ENCODE measurements at places on chromosomes 11 and 22.

DNA sequence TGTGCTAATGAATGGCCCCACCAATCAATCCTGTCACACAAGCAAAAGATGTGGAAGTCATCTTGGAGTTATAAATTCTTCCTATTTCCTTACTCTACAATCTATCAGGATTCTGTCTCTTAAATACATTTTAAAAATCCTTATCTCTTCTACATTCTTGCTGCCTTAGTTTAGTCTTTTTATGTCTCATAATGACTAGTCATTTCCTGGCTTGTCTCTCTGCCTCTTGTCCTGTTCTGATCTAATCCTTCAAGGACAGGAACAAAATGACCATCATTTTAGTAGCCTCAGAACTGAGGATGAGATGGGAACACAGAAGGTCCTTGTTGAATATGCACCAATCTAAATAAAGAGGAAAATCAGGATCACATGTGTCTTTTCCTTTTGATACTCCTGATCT, 56.6 kb upstream of the LIN7C start:
- no peak for DNase-seq

DNA sequence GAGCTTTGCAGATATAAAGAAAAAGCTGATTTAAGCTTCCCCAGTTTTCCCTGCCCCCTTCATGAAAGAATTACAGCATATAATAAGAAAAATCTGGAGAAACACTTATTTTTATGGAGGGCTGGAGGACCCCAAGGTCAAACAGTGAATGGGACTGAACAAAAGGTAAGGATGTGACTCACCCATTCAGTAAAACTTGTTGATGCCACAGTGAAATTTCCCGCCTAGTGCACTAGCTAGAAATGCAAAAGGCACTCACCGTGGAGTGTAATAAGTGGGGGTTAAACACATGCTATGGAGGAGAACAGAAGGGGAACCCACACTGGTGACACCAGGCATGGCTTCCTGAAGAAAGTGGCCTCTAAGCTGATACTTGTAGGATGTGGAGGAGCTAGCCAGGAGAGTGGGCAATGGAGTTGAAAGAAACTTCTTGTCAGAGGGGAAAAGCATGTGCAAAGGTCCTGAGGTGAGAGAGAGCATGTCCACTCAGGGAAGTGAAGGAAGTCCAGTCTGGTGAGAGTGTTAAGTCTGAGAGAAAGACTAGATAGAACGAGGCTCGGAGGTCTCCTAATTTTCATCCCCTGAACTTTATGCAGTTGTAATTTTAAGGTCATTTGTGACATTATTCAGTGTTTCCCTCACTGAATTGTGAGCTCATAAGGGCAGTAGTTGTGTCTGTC, 77.1 kb downstream of the MIAT start:
- DNase-seq, result no peak

GRCh38 chr11:44886790-44887140, 63.9 kb downstream of the TP53I11 start:
- DNase-seq, result no peak

DNA sequence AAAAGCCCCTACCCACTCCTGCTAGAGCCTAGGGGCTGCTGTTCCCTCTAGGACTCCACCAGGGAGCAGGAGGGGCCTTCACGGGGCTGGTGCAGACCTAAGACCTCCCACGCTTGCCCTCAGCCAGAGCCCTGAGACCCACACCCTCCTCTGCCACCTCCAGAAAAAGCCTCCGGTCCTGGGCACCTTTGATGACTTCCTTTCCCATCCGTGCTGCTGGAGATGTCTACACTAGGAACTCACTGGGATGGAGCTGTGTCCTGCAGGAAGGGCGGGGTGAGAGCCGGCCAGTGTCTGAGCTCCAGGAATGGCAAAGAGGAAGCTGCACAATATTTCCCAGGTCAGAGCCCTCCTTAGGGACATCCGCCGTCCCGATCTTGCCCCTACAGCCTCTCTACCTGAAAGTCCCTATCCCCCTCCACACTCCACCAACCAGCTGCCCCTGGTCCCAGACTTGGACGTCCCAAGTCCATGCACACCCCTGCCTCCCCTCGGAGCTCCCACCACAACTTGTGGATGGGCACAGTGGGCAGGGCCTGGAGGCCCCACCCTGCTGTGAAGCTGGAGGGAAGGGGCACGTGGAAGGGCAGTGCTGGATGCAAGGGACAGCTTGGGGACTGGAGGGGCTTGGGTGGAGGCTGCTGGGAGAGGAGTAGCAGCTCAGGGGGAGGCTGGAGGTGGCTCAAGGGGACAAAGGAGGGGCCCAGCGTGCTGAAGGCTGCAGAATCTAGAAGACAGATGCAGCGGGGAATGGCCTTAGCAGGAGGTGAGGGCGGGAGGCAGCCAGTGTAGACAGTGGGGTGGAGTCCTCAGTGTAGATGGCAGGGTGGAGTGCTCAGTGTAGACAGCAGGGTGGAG, 13.5 kb upstream of the LRP5 start:
- DNase-seq, result no peak

DNA sequence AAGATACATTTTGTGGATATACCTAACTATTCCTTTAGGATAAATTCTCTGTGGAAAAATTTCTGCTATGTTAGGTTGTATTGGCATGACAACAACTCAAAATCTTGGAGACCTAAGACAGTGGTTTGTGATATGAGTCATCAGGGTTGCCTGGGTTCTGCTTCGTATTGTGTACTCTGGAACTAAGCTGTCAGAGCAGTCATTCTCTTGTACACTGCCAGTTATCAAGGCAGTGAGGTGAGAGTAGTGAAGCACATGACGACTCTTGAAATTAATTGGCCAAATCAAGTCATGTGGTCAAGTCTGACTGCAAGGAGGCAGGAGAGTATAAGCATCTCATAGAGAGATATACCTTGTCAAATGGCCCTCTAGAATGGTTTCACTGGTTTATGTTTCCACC, 104.4 kb downstream of the FANCF start:
- DNase-seq, result no peak

DNA sequence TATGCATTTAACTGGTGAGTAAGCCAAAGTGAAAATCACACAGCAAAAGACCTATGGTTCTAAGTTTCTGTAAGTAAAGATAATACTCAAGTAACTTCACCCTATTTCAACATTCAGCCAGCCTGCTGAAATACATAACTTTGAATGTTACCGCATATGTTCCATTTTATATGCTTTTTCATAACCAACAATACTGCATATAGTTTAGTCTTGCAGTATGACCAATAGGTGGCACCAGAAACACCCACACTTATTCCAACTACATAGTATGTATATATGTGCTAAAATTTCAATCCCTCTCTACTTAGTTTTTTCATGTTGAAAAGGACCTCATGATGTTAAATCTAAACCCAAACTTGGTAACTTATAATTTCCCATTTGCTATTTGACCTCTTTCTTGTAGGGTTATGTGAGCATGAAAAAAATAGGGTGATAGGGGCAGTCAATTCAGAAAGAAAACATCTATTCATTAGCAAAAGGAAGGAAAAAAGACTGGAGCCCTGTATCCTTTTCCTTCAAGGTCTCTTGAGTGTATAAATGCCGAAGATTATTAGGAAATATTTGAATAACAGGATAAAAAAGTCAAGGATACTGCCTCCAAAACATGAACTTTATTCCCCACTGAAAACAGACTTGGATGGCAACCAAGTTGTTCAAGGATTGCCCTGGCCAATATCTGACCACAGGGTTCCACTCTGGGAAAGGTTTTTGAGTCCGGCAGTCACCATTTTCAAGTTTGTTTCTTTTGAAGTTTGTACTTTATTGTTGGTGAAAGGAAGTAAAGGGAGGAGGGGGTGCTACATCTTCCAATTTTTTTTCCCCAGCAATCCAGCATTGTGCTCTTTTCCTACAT, 23.8 kb upstream of the FZD4 start:
- no peak for DNase-seq

DNA sequence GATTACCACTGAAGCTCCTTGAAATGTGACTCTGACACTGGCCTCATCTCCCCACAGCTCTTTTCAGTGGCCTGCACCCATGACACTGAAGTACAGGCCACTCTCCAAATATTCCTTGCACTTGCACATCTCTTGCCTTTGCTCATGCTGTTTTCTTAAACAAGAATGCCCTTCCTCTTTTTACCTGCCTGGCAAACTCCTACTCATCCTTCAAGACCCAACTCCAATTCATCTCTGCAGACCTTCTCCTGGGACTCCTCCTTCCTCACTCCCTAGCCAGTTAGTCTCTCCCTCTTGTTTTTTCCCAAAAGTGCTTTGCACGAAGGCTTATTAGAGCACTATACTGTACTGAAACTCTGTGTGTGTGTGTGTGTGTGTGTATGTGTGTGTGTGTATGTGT, 2.6 kb downstream of the KCNE3 start:
- no peak for DNase-seq

DNA sequence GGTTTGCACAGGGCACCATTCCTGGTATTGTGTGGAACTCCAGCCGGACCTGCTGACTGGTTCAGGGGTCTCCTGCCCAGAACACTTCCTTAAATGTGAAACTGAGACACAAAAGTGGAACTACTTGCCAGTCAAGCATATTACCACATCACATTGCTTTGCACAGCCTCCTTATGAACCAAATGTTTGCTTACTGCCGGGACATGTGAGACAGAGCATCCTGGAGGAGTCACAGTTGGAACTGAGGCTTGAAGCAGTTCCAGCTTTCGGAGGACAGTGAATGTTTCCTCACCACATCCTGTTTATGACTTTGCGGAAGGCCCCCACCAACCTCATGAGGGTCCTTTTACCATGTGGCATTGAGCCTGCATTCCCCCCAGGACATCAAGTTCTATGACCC, 105.8 kb upstream of the ARHGAP42 start:
- no peak for DNase-seq

- DNase-seq, result no peak
Observed at GRCh38 chr22:48579043-48579927, 1248.4 kb downstream of the BRD1 start.

DNA sequence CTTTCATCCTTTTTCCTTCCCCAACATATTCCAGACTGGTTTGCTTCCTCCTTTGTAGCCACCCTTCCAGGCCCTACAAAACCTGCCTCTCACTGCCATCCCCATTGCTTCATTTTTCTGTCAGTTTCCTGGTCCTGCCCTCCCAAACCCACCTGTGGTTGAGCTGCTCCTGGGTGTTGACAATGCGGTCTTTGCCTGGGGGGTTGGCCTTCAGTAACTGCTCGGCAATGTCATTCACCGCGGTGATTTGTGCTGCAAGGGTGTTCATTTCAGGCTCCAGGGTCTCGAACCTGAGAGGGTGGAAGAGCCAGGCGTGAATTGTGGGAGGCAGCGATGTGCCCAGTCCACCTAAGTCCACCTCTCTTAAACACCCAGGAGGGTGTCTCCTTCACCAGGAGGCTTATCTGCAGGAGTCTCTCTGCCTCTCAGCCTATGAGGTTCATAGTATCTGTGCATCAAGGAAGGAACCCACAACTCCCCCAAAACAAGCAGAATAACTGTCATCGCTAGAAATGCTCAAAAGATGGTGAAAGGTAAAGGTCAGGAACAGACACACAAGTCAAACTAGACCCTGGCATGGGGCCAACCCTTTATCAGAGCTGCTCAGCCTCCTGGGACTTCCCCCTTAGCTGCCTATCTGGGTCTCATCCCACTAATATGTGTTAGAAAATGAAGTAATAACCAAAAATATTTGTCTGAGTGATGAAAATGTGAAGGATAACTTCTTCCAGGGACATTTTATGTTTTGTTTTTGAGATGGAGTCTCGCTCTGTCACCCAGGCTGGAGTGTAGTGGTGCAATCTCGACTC, 23.9 kb upstream of the RBM4B start:
- no peak for DNase-seq

GRCh38 chr11:6576471-6577373, 26.7 kb downstream of the RRP8 start:
- no peak for DNase-seq

DNA sequence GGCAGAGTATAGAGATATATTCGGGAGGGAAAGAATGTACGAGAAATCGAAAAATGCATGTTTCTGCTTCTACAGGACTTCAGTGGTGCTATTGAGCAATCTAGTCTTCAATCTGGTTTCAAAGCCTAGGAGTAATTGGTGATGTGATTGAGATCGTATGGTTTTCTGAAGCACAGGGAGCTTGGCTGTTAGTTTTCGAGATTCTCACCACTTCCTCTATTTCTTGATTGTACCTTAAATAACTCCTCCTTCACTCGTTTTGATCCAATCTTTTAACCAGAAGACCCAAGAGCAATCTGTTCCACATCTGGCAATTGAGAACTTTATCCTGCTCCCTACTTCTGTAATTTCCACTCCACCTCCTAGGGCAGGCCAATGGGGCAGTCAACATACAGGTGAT, 518 bp downstream of the CCDC179 start:
- DNase-seq, result no peak

DNA sequence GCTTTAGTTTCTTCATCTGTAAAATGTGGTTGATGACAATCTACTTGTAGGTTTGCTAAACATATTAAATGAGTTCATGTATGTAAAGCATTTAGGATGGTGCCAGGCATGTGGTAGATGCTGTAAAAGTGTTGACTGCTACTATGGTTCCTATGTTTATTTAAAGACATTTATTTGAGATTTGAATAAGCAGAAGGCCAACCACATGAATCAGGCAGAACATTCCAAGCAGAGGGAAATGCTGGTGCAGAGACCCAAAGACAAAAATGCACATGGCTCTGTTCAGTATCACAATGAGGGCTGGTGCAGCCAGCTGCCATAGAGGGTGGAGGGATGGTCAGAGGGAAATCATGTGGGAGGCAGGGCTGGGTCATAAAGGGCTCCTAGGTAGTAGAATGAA, 156.2 kb upstream of the PDGFD start:
- DNase-seq, result no peak

- DNase-seq, result no peak
Observed at GRCh38 chr11:121461843-121462242, 9.1 kb upstream of the SORL1-AS1 start.

GRCh38 chr22:44894782-44895181, 115.0 kb downstream of the PHF21B start:
- no peak for DNase-seq

DNA sequence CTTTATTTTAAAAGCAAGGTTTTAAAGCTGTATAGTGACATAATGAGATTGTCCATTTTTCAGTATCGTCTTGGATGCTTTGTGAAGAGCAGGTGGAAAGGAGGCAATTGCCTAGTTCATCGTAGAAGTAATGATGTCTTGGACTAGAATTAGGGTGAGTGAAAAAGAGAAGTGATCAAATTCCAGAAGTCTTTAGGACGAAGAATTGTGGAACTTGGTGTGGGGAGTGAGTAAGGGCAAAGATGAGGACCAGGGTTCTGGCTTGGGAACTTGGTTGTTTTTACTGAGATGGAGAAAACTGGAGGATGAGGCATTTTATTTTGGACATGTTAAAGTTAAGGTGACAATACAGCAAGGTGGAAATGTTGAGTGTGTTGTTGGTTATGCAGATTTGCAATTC, 1.2 kb downstream of the ILK start:
- no peak for DNase-seq
